Osteocyte (in vitro differentiated cells): ENCODE measurements at places on chromosomes 13 and 19. TPM values are rescaled to one million over a fixed set of nuclear protein-coding genes. Genes with fewer than 3 reads are reported as not detected.

Gene CHST8
- 0.35 TPM in 1 of 2 replicates, not detected in the other for total RNA-seq

Gene TTC9B
- not detected in 2 replicates for total RNA-seq

Gene RNF113B
- not detected in 2 replicates for total RNA-seq

Gene CAPN12
- total RNA-seq = not detected in 2 replicates

Gene ZNF83
- 55.6 and 58.1 TPM in 2 replicates for total RNA-seq

Gene IGFL1
- not detected in 2 replicates for total RNA-seq

Gene FCER2
- not detected in 2 replicates for total RNA-seq

Gene C19orf73
- 1.8 and 3.4 TPM in 2 replicates for total RNA-seq

Gene SOHLH2
- total RNA-seq = 0.21 TPM in 1 of 2 replicates, not detected in the other

Gene TMEM86B
- 2.9 and 3.2 TPM in 2 replicates for total RNA-seq

Gene ELSPBP1
- not detected in 2 replicates for total RNA-seq

Gene PLVAP
- 0.26 TPM in 1 of 2 replicates, not detected in the other for total RNA-seq

Gene FCAR
- not detected in 2 replicates for total RNA-seq

Gene FOSB
- total RNA-seq = 93.8 and 176 TPM in 2 replicates

Gene GDF15
- 41.9 and 47.9 TPM in 2 replicates for total RNA-seq

Gene TBCB
- 172 and 177 TPM in 2 replicates for total RNA-seq

Gene CEACAM4
- total RNA-seq = not detected in 2 replicates

Gene DHDH
- 0.67 TPM in 1 of 2 replicates, not detected in the other for total RNA-seq

Gene RNF126
- 37.3 and 40.8 TPM in 2 replicates for total RNA-seq

Gene OSCAR
- total RNA-seq = 0.32 and 0.47 TPM in 2 replicates

Gene LILRB4
- not detected in 2 replicates for total RNA-seq

Gene PLK5
- total RNA-seq = 0.54 TPM in 1 of 2 replicates, not detected in the other

Gene PDX1
- not detected in 2 replicates for total RNA-seq

Gene SIGLEC12
- total RNA-seq = not detected in 2 replicates

Gene ZNF546
- 5.6 and 7.3 TPM in 2 replicates for total RNA-seq

Gene ATP8B3
- total RNA-seq = 4.6 and 5.2 TPM in 2 replicates

Gene NR1H2
- total RNA-seq = 53.4 and 64.5 TPM in 2 replicates

Gene RDH8
- not detected in 2 replicates for total RNA-seq

Gene OR7C2
- not detected in 2 replicates for total RNA-seq

Gene IGSF23
- not detected in 2 replicates for total RNA-seq

Gene CBY2
- not detected in 2 replicates for total RNA-seq
